Hindlimb muscle (tissue), 1 donor: ENCODE measurements at places on chromosomes 3 and 15.

GRCh38 chr3:51559411-51559888 is 20.9 kb downstream of the RAD54L2 start:
- peak; percentile 73 for DNase-seq

GRCh38 chr3:47888986-47889757 is 86.2 kb downstream of the DHX30 start:
- no peak for DNase-seq

DNA sequence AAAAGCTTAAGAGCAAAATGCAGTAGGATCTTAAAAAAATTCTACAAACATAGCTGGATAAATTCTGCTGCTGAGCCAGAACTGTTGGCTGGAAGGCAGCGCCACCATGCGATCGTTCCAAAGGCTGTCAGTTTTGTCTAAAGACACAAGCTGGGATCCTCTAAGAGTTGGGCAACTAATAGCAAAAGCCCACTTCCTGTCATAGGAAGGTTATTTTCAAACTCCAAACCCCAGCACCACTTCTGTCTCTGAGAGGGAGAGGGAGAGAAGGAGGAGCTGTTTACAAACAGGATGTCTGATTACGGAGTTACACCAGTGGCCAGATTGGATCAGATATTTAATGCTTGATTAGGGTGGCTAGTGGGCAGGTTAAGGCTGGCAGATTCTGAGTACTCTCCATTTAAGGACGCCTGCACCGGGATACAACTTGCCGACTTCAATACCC is 44.0 kb downstream of the EIF4E3 start:
- DNase-seq = peak; percentile 54

DNA sequence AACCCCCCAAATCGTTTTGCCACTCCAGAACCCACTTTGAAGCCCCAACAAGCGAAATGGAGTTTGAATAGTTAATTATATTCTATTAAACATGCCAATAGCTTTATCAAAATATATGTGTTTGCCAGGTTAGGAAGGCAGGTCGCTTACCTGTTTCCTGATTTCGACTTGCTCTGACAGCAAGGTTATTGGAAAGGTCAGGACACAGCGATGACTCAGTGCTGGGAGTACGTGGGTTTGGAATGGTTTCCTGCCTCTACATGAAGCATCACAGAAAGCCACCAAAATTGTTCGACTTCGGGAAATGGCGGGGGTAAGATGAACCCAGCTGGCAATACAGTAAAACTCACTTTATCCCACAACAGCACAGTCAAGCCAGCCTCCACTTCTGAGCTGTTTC is 135.6 kb upstream of the ABI3BP start:
- DNase-seq = no peak

GRCh38 chr15:46456456-46456855 is 821.6 kb downstream of the SQOR start:
- no peak for DNase-seq

DNA sequence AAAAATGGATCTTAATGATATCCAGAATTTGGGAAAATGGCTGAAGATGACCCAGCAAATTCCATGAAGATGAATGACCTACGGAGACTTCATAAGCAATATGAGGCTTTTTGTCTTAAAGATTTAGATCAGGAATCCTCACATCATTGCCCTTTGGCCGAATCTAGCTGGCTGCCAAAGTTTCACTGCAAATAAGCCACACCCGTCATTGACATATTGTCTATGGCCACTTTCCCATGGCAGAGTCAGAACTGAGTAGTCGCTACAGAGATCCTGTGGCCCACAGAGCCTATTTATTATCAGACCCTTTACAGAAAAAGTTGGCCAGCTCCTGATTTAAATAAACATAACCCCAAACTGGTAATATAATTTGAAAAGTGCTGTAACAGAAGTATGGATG is 307.4 kb upstream of the RARB start:
- DNase-seq = no peak

GRCh38 chr3:147089286-147089685 is 317.1 kb downstream of the ZIC4 start:
- DNase-seq = peak; percentile 6

- DNase-seq = peak; percentile 67
Observed at GRCh38 chr15:78979456-78980320, 34.8 kb upstream of the CTSH start.

GRCh38 chr15:96355568-96356187 is 25.2 kb downstream of the NR2F2 start:
- no peak for DNase-seq

GRCh38 chr3:46222435-46223161 is 14.5 kb upstream of the CCR1 start:
- DNase-seq = no peak

DNA sequence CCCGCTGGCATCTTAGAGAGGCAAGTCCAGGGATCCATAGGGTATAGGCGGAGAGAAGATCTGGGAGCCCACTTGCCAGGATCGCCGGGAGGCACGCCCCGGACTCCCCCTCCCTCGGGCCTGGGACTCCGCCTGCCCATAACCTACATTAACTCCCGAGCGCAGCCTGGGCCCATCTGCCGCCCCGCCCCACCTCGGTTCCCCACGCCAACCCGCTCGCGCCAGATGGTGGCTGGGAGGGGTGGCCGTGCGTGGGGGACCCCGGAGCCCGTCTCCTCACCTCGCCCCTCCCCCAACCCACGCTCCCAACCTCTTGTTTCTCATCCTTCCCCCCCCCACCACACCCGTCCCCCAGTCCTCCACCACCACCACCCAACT is 1.7 kb upstream of the DLL4 start:
- no peak for DNase-seq

- DNase-seq = no peak
Observed at GRCh38 chr15:75033809-75034208, 10.4 kb downstream of the PPCDC start.

DNA sequence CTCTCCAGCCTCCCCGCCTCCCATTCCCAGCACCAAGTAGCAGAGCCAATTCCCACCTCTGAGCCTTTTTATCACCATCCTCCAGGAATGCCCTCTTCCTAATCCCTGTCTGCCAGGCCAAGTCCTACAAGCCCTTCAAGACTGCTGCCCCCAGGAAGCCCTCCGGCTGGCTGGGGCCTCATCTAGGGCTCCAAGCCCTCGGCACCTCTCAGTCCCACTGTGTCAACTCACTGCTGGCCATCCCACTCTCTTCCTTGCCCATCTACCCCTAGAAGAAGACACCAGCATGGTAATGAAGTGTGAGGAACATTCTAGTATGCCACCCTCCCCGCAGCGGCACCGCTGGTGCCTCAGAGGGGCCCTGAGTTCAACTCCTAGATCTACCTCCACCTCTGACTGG is 10.0 kb upstream of the GRIP2 start:
- no peak for DNase-seq

DNA sequence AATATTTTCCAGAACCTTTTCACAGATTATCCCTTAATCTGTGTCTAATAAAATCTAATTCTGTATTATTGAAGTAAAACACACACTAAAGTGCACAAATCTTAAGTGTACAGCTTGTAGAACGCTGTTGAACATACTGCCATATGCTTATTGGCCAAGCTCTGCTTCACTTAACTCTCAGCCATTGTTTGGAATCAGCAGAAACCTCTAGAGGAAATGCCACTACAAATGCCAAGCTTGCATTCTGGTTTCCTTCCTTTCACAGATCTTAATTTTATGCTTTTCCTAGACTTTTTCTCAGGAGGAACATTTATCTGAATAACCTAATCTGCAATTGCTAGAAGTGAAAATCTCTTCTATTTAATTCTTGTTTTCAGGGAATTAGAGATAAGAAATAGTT is 10.1 kb downstream of the MNS1 start:
- no peak for DNase-seq

DNA sequence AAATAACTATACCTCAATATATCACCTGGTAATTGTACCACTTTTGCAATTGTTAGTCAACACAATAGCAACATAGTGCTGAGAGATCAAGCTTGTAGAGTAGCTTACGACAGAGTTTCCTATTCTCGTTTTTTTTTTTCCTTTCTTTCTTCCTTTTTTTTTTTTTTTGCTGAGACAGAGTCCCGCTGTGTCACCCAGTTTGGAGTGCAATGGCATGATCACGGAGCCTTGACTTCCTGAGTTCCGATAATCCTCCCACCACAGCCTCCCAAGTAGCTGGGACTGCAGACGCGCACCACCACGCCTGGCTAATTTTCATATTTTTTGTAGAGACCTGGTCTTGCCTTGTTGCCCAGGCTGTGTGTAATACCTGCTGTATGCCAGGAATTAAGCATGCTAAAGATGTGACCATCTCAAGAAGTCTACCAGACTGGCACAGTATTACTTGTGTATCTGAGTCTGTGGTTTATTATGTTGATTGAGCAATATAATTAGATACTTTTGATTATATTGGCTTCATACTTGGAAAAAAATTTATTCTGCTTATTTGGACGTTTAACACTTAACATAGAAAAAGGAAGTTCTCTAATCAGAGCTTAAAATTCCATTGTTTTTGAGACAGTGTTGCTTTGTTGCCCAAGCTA is 3.0 kb downstream of the SELENOT start:
- no peak for DNase-seq

GRCh38 chr15:57506422-57506821 is 85.3 kb upstream of the MYZAP start:
- DNase-seq = no peak

- DNase-seq = no peak
Observed at GRCh38 chr15:71409541-71409940, 294.3 kb downstream of the THSD4 start.

DNA sequence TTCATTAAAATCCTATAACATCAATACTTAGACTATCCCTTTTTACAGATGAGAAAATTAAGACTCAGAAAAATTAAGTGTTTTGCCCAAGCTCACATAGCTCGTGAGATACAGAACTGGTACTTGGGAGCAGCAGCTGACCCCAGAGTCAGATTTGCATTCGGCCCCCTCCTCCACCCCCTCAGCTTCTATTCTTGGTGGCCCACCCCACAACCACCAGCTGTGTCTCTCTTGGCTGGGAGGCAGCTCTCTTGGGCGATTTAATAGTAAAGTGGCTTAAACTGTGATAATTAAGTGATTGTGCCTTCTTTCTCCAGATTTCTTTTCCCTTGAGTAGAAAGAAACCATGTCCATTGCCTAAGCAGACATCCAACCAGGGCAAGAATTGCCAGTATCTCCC is 203.6 kb upstream of the PDZRN3 start:
- no peak for DNase-seq

GRCh38 chr3:79063624-79064023 is 704.2 kb downstream of the ROBO1 start:
- DNase-seq = no peak

DNA sequence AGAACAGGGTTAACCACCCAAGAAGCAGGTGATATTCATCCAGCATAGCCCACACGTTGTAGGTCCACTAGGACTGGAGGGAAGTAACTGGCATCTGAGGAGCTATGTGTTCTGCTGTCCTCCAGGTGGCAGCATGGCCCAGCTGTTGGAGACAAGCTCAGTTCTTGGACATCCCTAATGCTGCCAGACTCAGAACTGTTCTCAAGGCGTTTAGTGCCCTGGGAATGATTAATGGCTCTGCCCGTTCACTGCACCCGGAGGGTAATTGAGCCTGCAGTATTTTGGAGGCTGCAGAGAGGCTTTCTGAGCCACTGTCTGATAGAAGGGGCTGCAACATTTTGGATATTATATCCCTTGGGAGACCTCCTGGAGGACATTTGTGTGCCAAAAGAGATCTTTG is 521.3 kb upstream of the SEMA6D start:
- peak; percentile 86 for DNase-seq

GRCh38 chr15:74396445-74397238 is 29.2 kb upstream of the CYP11A1 start:
- DNase-seq = no peak

- no peak for DNase-seq
Observed at GRCh38 chr3:46926039-46926438, 48.5 kb downstream of the PTH1R start.

DNA sequence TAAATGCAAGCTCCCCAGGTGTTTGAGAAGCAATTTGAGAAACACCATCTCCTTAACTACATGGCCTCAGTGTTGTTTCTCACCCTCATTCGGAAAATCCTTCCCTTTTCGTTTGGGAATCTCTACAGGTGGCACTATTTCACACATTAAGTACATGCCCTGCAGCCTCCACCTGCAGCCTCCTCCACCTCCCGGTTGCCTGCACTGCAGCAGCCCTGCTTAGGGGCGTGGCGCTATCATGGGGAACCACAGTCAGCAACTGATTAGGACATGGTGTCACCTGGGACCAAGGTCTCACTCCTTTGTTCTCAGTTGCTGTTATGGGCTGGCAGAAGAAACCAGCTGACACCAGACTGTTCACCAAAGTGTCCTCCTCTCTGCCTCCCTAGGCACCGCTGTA is 11.7 kb upstream of the ZNF774 start:
- DNase-seq = no peak

DNA sequence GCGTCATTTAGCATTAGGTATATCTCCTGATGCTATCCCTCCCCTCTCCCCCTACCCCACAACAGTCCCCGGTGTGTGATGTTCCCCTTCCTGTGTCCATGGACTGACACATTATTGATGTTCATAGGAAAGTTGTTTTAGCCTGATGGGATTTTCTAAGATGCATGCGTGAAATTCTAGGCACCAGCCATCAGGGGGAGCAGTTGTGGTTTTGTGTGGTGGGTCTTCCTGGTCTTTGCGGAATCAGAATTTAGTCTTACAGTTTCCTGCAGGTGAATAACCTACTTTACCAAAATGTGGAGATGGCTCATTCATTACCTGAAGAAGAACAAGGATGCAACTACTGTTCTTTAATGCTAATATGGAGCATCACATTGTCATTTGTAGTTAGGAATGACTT is 455.0 kb upstream of the THBS1 start:
- DNase-seq = no peak

DNA sequence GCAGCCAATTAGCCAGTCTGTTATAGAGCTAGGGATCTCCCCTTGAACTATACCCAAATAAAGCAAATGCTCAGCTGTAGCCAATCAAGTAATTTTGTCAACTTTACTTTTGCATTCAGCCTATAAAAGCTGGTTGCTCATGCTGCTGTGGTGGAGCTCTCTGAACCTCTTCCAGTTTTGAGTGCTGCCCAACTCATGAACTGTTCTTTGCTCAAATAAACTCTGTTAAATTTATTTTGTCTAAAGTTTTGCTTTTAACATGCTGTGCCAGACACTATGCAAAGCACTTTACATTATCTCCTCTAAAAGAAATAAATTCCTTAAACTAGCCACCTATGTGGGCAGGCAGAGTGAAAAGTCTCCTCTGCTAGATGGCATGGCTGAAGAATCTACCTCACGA is 51.6 kb upstream of the PXYLP1 start:
- no peak for DNase-seq

GRCh38 chr3:18008706-18009368 is 266.4 kb upstream of the TBC1D5 start:
- no peak for DNase-seq

GRCh38 chr3:111252779-111253178 is 181.2 kb downstream of the NECTIN3 start:
- DNase-seq = peak; percentile 1

DNA sequence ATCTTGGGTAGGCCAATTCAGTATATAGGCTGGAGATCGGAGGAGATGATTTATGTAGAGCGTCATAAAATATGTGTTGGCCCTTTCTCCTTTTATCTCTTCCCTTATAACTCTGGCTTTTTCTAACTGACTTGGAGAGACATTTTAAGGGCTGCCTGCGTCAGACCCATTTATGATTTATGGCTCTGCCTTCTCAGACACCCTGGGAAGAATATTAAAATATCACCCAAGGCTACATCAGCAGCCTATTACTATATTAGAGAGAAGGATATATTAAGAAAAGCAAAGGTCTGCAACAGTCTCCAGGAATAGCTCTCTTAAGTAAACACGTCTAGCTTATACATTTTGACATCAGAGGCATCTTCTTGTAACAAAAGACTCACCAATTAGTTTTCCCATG is 179.4 kb downstream of the SV2B start:
- DNase-seq = no peak
